HFFc6 (cell line): ENCODE measurements at places on chromosomes 7 and 10.
A peak's percentile ranks its signal among the peaks of the same experiment; 100 is the strongest.

DNA sequence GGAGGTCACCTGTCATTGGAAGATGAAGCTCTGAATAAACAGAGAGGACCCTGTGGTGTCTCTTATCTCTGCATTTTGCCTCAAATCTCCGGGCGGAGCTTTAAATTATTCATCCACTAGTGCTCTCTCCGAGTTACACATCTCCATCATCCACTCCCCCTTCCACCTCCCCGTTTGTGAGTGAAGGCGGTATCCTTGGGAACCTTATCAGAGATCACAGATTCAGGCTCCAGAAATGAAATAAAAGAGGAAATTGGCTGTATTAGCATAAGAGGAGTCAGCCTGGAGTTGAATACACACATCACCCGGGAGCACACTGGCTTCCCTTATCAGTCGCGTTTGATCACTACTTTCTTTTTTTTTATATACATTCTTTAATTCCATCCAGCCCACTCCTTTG lies 1184.8 kb downstream of the GATA3 start:
- DNase-seq: peak; percentile 10

DNA sequence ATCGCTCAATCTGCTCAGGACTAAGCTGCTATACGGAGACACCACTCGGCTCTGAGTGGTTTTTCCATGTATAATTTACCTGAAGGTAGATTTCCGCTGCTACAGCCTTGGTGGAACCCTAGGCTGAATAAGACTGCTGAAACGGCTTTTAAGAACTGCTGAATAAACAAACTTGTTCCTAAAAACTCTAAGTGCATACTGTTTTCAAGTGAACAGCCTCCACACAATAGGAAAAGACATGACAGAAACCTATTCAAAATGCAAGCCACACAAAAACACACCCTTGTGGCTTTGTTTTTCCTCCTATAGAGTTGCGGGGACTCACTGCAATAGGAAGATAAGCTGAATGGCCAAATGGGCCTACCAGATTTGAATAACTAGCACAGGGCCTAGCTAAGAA lies 117.2 kb downstream of the UBE2H start:
- no peak for DNase-seq

DNA sequence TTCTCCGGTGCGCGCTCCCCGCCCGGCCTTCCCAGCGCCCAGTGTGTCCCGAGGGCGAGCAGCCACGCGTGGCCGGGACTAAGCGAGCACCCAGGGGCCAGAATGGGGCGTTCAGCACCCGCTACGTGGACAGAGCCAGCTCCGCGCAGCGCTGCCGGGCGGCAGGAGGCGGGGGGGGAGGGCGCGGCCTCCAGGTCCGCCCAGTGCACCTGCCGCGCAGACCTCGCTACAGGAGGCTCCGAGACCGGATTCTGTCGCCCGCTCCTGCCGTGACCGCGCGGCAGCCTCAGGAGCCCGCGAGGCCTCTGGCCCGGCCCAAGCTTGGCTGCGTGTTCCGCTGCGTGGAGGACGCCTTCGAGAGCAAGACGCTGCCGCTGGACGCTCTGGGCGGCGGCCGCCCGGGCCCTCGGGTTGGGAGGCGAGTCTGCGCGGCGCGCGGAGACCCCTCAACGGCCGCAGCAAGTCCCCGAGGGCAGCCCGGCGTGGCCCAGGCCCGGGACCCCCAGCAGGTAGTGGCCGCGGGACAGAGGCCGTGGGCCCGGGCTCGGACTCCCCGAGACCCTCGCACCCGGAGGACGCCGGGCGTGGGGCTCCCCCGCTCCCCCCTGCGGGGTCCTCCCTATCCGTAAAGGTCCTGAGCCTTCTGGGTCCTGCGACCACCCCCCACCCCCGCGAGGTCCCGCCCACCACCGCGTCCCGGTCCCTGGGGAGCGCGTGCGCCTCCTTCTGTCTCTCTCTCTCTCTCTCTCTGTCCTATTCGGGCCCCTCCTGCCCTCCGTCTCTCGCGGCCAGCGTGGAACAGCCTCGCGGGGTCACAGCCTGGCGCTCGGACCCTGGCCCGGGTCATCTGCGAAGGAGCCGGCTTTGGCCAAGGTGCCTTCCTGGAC lies 904 bp upstream of the DPYSL4 start:
- DNase-seq: no peak

GRCh38 chr7:54397836-54398612 lies 144.2 kb upstream of the VSTM2A start:
- no peak for DNase-seq

- DNase-seq: no peak
These were observed 1.3 kb downstream of the FAM20C start for GRCh38 chr7:193481-194251.

DNA sequence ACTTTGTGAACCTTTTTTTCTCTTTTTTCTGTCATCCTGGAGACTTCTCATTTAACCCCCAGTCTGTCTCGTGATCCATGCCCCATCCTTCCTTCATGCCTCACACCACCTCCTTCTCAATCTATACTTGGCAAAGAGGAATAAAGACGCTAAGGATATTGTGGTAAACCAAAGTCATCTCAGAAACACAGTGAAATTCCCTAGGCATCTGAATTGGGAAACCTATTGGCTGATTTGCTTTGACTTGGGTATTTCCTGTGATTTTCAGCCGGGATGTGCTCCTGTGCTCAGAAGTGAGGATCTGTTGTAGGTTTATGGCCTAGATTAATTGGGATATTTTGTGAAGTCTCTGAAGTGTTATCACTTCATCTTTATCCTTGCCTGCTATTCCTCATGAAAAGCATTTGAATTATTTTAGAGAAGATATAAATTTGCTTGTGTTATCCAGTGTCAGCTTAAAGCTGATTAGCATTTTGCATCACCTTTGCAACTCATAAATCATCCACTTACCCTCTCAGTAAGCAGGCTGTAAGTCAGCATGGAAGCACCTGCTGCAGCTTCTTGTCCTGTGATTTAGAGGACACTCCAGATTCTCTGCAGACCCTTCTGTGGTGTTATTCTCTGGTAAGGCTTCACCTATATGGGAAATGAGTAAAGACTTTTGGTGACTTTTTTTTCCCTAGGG lies 138.0 kb downstream of the AUTS2 start:
- DNase-seq: no peak

DNA sequence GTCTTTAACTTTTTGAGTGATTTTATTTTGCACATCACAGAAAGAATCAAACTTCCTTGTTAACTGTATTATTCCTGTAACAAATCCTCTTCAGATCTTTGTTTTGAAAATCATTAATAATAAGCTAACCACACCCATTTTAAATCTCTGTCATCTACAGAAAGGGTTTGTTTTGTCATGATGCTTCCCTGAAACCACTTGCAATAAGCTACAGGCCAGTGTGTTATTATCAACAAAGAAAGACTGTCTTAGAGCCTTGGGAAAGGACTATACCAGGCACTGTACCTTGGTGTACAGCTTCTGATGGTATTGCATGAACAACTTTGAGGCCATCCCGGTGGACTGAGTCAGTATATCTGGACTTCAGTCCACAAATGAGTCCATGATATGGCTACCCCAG lies 145.3 kb upstream of the FAM3C start:
- no peak for DNase-seq

GRCh38 chr7:124856299-124856888 lies 73.2 kb downstream of the POT1 start:
- peak; percentile 42 for DNase-seq

- DNase-seq: peak; percentile 8
These were observed 100.1 kb downstream of the HIP1 start for GRCh38 chr7:75638594-75639070.

- DNase-seq: no peak
These were observed 8.1 kb upstream of the PDSS1 start for GRCh38 chr10:26689399-26689798.

- DNase-seq: no peak
These were observed 294.9 kb downstream of the FGFR2 start for GRCh38 chr10:121303287-121303890.

DNA sequence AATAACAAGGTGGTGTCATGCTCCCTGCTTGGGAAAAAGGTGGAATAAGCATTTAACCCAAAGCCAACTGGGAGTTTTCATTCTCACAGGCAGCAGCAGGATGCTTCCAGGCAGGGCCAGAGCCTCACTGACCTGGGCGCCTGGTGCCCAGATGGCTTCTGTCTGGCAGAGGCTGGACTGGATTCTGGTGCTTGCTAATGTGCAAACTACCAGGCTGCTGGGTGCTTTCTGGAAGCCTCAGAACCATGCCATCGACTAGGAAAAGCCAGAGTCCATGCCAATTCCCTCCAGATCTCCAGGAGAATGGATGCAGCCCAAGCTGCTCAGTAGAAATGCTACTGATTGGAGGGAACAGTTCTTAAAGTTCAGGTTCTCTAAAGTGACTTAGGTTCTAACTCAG lies 36.2 kb downstream of the VIPR2 start:
- DNase-seq: no peak

DNA sequence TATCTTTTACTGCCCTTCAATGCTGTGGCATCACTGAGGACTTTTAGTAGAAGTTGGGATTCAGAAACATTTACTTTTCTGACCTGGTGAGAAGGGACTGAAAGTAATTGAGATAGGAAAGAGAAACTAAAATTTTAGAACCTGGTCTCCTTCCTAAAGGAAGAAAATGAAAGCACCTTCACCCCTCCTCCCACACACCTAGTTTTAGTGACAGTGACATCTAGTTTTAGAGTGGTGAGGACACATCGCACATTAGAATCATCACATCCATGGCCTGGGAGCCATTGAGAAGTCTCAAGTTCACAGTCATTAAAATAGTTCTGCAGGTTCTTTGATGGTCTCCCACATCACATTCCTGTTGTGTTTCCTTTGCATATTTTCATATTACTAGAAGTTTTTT lies 16.1 kb downstream of the TAS2R41 start:
- no peak for DNase-seq

- no peak for DNase-seq
These were observed 13.4 kb upstream of the CRYGN start for GRCh38 chr7:151453326-151453791.

GRCh38 chr7:150856303-150857275 lies 4.3 kb downstream of the AOC1 start:
- no peak for DNase-seq

GRCh38 chr10:137606-138005 lies 2.4 kb downstream of the ZMYND11 start:
- DNase-seq: peak; percentile 73

DNA sequence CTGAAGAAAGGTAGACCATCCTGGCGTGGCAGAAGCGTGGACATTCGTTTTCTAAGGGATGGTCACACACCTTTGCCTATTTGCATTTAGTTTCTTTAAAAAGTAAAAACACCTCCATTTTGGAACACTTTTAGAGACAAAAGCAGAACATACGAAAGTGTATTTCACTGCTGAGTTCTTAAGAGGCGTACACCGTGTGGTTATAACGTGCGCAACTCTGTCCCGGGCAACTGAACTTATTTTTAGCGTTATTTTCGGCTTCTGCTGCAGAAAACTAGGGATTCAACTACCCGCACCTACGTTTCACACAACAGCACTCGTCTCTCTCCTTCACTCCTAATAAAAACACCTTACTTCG lies 557 bp upstream of the LSM8 start:
- no peak for DNase-seq

DNA sequence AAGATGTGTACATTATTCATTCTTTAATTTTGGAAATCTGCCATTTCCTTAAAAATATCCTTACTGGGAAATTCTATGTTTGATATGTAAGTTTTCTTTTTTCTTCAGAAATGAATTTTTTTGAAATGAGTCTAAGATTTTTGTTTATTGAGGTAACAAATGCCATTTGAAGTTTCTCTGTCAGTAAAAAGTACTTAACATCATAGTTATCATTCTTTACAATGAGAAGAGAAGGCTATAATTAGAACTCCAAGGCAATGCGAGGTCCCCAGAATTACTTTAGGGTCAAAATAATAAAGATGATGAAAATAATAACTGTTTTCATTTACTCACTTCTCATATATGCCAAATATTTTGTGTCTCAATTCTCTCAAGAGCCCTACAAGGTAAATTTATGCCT lies 37.0 kb upstream of the RHOBTB1 start:
- no peak for DNase-seq

- DNase-seq: peak; percentile 81
These were observed 23.5 kb downstream of the CNOT4 start for GRCh38 chr7:135486261-135486920.

GRCh38 chr7:71770269-71770907 lies 638.4 kb downstream of the GALNT17 start:
- no peak for DNase-seq

DNA sequence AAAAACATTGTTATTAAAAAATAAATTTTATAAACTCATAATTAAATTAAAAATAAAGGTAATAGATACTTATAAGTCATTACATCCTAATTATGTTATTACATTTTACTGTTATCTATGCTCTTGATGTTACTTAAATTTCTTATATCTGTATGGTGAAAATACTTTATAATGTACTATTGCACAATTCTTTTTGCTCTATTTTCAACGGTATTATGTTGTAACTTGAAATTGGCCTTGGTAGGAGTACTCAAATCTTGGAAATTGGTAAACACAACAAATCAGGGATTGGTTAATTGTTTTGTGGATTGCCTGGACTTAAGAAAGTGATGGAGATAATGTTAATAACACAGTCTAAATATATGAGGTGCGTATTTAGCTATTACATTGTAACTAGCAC lies 273.3 kb downstream of the MDFIC start:
- DNase-seq: no peak

DNA sequence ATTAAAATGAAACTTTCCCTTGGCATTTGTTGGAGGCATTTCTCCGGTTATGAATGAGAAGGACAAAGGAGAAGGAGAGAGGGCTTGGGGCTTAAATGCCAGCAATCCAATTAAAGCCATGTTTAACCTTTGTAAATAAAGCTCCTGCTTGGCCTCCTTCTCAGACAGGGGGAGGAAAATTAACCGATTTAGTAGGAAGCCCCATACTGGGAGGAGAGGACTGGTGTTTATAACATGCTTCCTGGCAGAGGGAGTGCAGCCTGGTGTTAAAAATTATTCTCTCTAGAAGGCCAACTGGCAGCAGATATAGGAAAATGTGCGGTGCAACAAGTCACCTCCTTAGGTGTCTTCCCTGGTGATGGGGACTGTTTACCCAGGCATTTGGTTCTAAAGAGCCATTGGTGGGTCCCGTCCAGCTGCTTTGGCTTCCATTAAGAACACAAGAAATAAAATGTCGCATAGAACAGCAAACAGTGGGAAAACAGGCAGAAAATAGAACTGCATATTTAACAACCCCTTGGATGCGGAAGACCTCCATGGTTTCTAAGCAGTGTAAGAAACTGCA lies 846.5 kb downstream of the TYW1 start:
- DNase-seq: no peak

DNA sequence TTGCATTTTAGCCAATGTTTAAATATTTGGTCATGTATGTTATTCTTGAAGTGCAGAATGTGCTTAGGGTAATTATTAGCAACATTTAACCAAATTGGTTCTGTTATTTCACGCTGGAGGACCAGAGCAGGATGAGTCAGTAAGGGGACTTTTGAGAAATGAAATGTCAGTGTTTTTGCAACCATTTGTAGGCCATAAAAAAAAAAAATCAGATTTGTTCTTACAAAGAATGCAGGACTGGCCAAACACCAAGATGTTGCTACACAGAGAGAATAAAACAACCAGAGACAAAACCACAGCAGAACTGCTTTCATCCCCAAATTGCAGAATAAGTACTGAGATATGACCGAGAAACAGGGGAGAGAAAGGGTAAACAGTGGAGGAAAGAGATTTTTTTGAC lies 62.1 kb downstream of the TPST1 start:
- DNase-seq: peak; percentile 82
